ENCODE measurements at places on chromosomes 1 and 21.
A peak's percentile ranks its signal among the peaks of the same experiment; 100 is the strongest.

GRCh38 chr1:200042119-200042551, 14.6 kb downstream of the NR5A2 start:
- DNase-seq, result no peak

GRCh38 chr21:14581902-14582457, 35.9 kb upstream of the SAMSN1 start:
- no peak for DNase-seq

GRCh38 chr1:155859881-155860871, 809 bp downstream of the SYT11 start:
- DNase-seq, result peak; percentile 57

DNA sequence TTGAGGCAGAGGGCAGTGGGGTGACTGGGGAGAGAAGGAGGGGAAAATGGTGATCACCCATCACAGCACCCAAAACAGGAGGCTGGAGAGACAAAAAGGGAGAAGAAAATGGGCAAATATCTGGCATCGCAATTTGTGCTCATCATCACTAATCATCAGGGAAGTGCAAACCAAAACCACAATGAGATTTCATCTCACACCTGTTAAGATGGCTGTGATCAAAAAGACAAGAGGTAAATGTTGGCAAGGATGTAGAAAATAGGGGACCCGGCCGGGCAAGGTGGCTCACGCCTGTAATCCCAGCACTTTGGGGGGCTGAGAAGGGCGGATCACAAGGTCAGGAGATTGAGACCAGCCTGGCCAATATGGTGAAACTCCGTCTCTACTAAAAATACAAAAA, 74.0 kb downstream of the KIF14 start:
- no peak for DNase-seq

DNA sequence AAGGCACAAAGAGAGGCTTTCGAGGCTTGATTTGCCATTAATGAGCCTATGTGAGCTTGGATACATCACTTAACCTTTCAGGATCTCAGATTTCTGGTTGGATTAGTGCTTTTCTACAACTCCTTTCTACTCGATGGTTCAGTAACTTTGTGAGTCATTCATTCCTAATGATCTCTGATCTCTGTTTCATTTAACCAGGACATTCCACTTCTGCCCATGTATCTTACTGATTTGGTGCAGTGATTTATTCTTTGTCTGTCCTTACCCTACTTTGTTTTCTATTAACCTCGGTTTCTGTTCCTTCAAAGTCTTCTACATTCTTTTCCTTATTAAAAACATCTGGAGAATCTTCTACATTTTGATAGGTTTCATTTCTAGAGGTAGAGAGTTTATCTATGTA, 94.6 kb upstream of the ZBTB18 start:
- no peak for DNase-seq

- no peak for DNase-seq
Measured at GRCh38 chr21:45835301-45836267, 146.0 kb upstream of the COL6A1 start.

GRCh38 chr1:106924360-106924759, 132.1 kb upstream of the PRMT6 start:
- DNase-seq, result peak; percentile 38
